ENCODE measurements at places on chromosomes 1 and 21. TPM values are rescaled to one million over a fixed set of nuclear protein-coding genes. Genes with fewer than 3 reads are reported as not detected.
A peak's percentile ranks its signal among the peaks of the same experiment; 100 is the strongest.

DNA sequence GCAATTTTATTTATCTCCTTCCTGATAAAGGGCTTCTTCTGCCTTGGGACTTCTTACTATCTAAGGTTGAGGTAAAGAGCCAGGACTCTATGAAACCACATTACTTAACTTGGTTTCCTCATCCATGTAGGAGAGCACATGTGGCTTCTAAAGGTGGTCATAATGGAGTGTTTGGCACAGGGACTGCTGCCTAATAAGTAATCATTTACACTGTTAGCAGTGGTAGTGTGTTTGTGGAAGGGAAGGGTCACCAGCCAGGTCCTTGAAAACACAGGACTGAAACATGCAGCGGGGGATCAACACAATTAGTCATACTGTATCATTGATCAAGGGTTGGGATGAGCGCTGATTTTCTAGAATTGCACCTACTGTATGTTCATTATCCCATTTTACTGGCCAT lies 59.6 kb downstream of the UCK2 start:
- DNase-seq, result no peak

DNA sequence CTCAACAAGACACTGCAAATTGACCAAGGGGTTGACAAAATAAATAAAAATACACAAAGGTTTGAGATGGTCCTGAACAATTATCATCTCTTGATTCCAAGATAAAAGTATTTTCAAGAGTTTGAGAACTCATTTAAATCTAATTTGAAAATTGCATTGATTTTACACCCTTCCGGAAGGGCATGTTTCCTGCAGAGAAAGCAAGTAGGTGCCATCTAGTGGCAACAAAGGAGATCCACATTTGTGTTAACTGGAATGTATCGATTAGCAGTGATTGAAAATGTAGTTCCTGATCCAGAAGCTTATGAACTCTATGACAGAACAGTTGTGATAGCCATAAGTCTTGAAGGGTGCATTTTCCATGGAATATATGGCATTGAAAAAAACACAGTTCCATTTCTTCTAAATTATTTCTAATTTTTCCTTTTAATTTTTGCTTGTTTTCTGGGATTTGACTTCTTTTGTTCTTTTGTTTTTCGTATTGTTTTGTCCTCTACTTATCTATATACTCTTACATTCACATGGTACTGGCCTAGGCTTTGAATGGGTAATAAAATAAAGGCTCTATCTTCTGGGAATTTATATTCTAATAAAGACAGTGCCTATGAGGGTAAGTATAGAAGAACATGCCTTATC lies 143.7 kb downstream of the DNM3 start:
- peak; percentile 73 for DNase-seq

GRCh38 chr21:28253338-28253737 lies 739.3 kb downstream of the LTN1 start:
- DNase-seq, result peak; percentile 83

GRCh38 chr1:247079141-247079874 lies 697 bp upstream of the ZNF670 start:
- no peak for DNase-seq

DNA sequence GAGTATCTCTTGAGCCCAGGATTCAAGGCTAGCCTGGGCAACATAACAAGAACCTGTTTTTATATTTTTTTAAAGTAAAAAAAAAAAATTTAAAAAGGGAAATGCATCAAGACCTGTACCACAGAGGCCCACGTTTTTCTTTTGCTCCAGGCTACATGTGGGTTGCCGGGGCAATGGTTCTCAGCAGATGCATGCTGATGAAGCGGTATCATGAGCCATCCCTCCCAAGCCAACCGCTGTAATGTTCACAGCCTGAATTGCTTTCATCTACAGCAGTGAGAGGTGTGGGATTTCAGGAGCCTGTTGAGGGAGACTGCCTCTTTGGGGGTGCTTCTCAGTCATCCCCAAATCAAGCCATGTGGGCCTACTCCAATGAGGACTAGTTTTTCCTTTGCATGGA lies 60.5 kb downstream of the CD58 start:
- peak; percentile 52 for DNase-seq

GRCh38 chr1:17611991-17612390 lies 72.5 kb downstream of the ARHGEF10L start:
- DNase-seq, result peak; percentile 82

DNA sequence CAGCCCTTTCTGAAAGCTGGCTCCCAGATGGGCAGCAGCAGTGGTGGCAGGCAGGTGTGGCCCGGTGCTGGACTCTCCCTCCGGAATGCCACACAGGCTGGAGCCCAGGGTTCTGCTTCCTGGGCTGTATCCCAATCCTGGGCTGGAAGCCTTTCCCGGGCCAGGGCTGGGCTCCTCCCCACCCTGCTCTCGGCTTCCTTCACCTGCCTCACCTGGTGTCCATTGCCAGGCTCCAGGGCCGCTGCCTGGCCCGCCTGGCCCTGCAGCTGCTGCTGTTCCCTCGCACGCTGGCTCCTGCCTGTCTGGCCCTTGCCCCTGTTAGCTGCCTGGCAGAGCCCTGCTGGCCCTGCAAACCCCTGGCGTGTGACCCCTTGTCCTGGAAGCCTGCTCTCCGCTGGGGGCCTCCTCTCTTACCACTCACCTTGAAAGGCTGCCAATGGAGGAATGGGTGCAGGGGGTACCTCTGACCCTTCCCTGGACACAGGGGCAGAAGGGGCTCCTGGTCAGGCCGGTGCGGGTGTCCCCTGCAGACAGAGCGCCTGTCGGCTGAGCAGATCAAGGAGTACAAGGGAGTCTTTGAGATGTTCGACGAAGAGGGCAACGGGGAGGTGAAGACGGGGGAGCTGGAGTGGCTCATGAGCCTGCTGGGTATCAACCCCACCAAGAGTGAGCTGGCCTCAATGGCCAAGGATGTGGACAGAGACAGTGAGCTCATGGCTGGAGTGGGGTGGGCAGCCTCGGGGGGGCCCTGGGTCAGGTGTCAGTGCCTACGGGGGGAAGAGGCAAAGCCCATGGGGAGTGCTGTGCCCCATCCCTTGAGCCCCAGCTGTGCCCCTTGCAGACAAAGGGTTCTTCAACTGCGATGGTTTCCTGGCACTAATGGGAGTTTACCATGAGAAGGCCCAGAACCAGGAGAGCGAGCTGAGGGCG lies 1.1 kb downstream of the CALML6 start:
- DNase-seq, result no peak

DNA sequence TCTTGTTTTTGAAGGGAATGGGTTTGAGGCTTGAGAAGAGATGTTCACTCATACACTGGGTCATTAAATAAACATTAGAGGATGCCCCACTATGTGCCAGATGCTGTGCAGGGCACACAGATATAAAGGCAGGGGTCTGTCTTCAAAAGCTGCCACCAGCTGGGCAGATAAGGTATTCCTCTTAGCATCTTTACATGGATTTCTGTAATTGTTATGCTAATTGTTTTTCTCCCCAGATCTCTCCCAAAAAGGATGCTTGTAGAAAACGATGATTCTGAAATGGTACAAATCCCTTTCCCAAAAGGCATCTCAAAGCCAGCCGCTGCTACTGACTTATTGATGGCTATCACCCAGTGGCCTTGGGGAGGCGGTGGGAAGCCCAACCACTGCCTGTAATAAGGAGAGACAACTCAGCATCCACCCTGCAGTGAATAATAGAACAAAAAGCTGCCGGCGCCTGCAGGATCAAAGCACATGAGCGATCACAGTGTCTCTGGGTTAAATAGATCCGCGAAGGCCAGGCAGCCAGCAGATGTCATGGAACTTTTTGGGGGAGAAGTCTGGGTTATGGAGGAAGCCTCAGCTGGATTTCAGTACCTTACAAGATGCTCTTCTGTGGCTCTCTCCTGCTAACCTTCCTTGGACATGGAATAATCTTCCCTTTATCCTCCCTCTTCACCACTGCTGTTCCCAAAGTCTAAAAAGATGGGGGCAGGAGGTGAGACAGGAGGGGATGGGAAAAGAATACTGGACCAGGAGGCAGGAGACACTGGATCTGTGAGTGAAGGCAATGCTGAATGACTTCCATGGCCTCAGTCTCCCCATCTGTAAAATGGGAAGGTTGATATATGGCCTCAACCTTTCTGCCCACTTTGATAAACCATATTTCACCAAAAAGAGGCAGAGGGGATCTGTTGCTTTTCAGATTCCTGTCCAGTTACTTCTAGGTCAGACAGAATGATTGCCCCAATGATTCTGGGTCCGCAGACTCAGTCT lies 54.8 kb upstream of the CD34 start:
- peak; percentile 33 for DNase-seq

- no peak for DNase-seq
These were observed 275.7 kb upstream of the CAMK1G start for GRCh38 chr1:209307846-209308245.

GRCh38 chr1:43587594-43587993 lies 56.9 kb downstream of the PTPRF start:
- peak; percentile 89 for DNase-seq

- no peak for DNase-seq
These were observed 63.0 kb upstream of the ATP5PO start for GRCh38 chr21:33978585-33978984.

The SLC26A9 gene
- not detected for total RNA-seq

The DHDDS gene
- 70.6 TPM for total RNA-seq

The OR10Z1 gene
- total RNA-seq, result not detected

The GRHL3 gene
- not detected for total RNA-seq

The ASCL5 gene
- total RNA-seq, result not detected

The MIB2 gene
- total RNA-seq, result 70.5 TPM

The VSIG8 gene
- not detected for total RNA-seq

The DMBX1 gene
- total RNA-seq, result not detected

The COL16A1 gene
- total RNA-seq, result 247 TPM

Measured in GM23248 (cell line).